ENCODE measurements at places on chromosomes 6 and 20.

GRCh38 chr6:166465003-166465399, 82.3 kb upstream of the MPC1 start:
- DNase-seq: peak; percentile 23

DNA sequence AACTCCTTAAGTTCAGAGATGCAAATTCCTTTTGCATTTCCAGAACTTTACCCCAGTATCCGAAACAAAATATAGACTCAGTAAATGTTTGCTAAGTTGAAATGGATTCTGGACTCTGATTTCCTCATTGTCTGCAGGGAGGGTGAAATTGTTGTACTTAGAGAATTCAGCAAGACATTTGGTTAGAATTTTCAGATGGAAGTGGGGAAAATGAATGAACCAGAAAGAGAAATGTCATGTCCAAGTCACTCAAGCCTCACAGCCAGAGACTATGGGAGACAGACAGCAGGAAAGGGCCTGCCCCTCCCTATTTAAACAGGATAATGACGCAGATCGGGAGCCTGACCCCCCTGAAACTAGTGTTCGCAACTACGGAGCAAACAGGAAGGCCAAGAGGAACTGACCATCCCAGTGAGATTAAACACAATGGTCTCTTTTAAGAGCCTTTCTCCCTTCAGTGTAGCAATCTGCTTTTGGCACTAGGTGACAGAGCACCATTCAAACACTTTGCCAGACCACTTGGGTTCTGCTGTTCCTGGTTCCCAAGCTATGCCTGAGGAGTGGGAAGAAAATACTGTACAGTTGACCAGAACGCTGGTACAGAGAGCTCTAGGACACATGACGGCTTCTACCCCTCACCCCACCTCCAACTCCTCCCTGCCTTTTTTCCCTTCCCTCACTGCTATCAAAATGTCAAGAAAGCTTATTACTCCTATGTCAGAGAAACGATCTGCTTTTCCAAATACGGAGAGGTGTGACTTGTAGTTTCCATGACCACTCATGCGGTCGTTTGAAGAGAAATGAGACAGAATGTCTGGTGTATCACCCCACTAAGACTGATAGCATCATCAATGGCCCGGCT, 13.7 kb downstream of the NEDD9 start:
- no peak for DNase-seq

GRCh38 chr20:35877611-35878010, 76.7 kb downstream of the SCAND1 start:
- no peak for DNase-seq

- DNase-seq: peak; percentile 41
Observed at GRCh38 chr20:38987777-38988176, 25.6 kb downstream of the DHX35 start.

DNA sequence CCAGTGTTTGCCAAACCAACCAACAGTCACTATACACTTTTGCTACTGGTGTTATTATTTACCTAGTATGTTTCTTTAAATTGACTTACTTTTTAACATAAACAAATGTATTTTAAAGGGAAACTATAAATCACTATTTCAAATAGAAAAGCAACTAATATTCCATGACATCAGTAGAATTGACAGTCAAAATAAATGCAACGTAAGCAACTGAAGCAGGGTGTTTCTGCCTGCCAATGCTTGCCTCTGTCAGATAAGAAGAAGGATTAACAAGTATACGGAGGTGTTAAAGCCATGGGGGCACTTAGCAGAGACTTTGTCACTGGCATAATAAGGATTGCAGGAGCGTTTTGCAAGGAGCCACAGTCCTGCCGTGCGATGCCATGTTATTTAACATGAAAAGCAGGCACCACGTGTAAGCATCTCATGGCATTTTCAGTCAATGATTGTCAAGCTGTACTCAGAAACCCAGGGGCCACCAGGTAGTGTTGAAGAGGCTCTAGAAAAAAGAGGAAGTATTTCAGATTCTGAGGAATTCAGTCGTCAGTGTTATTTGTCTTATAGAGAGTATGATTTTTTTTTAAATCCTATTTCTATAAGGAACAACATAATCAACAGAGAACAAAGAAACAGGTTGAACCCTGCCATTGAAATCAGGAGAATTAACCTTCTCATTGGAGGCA, 131.7 kb downstream of the BFSP1 start:
- no peak for DNase-seq

GRCh38 chr6:100475554-100476320, 11.0 kb upstream of the SIM1 start:
- no peak for DNase-seq

- no peak for DNase-seq
Observed at GRCh38 chr20:38034961-38035360, 1.4 kb downstream of the RPRD1B start.

- DNase-seq: no peak
Observed at GRCh38 chr6:97449444-97449966, 166.5 kb upstream of the MMS22L start.

DNA sequence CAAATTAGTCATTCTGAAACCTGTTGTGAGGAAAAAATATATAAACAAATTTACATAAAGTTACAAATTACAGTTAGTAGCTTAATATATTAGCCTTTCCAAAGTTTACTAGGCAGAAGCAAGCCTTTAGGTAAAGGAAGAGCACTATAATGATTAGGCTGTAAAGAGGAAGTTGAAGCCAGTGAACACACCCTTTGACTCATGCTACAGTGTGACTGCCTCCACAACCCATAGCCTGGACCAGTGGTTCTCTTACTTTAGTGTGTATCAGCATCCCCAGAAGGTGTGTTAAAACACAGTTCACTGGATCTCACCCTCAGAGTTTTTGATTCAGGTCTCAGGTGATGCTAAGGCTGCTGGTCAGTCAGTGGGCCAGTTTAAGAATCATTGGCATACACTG, 91.4 kb upstream of the DEFB112 start:
- no peak for DNase-seq

DNA sequence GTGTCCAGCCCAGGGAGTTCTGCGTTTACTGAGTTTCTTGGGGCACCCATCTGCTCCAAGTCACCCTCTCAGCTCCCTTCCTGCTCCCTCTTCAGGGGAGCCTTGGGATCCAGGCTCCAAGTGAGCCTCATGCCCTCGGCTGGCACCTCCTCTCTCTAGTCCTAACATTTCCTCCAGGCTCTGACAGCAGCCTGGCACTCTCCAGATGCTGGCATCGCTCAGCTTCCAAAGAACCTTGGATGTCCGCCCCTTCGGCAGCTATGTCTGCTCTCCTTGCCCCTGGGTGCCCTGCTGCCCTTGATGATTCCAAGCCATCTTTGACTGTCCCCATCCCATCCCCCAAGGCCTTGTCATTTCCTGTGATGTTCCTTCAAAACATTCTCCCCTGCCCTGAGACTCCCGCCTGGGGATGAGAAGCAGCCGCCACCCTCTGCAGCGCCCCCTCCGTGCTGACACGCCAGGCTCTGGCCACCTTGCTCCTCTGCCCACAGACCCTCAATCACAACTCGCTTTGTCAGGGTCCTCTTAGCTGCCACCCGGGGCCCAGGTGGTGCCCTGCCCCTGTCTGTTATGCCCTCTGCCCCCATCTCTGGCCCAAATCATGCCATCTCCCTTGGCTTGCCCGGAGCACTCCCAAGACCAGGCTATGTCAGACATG, 6.6 kb upstream of the GFRA4 start:
- DNase-seq: no peak

GRCh38 chr20:38167851-38168760, 3.0 kb upstream of the TGM2 start:
- DNase-seq: no peak

- no peak for DNase-seq
Observed at GRCh38 chr6:82584194-82584695, 220.6 kb downstream of the TPBG start.

DNA sequence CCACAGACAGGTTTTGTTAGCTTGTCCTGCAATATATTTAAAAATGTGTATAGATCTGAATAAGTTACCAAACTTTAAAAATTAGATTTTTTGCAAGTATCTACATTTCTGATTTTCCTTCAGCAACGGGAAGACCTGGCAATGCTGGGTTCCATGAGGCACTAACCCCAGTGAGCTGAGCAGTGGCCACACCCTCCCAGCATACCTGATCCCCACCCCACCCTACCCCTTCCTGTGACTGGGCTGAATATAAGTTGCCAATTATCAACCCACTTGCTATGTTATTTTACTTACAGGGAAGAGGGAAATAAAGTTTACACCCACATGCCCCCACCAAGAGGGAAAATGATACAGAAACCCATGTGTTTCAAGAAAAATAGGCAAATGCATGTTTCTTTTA, 70.3 kb upstream of the RALGAPA2 start:
- DNase-seq: no peak

- DNase-seq: no peak
Observed at GRCh38 chr20:64165866-64166600, 1.8 kb downstream of the MYT1 start.

GRCh38 chr6:138959521-138959920, 28.5 kb downstream of the REPS1 start:
- DNase-seq: no peak

GRCh38 chr6:146301764-146302163, 241.9 kb upstream of the RAB32 start:
- DNase-seq: no peak

GRCh38 chr6:49264909-49265308, 198.1 kb downstream of the MMUT start:
- DNase-seq: no peak

DNA sequence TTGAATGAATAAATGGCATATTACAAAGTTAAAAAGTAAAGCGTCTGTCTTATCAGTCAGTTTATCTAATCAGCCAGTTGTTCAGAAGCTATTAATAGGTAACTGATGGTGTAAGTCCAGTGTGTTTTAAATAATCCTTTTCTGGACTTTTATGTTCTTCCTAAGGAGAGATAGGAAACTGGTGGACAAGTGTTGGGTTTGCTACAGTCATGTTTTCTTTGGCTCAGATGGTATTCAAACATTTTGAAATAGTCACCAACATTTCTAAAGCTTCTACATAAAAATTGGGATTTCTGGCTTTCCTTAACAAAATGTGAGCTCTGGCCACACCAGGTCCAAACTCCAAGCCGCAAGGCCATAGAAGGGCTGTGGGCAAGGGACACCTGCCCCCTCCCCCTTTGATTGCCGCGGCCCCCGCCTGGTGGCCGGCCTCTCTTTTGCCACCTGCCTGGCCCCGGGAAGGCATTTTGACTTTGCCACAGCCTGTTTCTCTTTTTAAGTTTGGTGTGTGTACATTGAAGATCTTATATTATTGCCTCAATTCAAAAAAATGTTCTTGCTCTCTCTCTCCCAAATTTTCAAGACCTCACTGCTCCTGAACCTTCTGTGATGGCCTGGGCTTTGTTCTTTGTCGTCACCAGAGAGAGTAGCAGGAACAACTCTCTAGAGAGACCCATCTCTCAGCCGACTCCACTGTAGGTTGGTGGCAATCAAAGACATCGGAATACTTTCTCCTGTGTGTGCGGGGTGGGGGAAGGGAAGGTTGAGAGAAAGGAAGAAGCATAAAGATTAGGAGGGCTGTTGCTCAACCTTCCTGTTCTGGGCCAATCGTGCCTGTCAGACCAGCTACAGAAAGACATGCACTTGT, 84.0 kb upstream of the ZNF217 start:
- DNase-seq: no peak

DNA sequence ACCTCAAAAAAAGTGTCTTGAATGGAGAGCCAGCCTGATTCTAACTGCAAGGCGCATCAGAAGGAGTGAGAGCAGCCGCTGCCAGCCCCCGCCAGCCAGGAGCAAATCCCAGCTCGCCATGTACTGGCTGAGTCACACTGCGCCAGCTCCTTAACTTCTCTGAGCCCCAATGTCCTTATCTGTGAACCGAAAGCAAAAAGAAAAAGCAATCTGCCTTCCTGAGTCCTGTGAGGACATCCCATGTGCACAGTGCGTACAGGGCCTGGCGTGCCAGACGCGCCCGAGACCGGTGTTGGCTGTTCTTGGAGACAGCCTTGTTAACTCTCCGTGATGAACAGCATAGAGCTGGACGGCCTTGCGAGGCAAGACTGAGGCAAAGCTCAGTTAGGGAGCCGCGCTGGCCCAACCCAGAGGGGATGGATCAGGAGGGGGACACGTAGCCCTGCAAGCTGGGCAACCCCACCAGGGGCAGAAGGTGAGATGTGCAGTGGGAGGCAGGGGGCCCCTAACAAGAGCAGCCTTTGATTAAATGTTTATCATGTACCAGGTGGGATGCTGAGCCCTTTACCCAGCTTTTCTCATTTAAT, 122.7 kb downstream of the AGPAT4 start:
- no peak for DNase-seq

DNA sequence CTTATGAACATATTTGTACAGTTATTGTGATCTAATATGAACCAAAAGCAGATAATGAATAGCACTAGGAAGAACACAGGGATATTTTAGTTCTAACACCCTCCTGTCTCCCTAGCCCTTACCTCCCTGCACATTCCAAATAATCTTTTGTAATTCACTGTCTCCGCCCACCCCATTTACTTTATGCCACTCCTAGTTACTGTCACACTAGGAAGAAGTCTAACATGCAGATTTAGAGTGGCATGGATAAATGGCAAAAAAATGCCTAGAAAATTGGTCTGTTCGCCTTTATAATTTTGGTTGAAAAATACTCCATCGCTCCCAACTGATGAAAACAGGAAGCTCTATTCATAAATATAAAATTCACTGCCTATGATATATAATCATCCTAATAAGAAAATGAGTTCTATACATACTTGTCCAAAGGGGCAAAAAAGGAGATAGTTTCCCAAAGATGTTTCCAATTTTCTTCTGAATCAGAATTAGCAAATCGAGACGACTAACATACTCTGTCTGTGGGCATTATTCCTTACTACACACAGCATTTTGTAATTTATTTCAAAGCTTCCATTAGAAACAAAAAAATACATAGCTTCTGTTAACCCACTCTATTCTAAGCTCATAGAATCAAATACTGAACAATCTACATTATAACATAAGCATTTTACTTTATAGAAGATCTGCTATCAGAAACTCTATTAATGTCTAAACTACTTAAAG, 1.3 kb upstream of the RUNX2 start:
- no peak for DNase-seq

DNA sequence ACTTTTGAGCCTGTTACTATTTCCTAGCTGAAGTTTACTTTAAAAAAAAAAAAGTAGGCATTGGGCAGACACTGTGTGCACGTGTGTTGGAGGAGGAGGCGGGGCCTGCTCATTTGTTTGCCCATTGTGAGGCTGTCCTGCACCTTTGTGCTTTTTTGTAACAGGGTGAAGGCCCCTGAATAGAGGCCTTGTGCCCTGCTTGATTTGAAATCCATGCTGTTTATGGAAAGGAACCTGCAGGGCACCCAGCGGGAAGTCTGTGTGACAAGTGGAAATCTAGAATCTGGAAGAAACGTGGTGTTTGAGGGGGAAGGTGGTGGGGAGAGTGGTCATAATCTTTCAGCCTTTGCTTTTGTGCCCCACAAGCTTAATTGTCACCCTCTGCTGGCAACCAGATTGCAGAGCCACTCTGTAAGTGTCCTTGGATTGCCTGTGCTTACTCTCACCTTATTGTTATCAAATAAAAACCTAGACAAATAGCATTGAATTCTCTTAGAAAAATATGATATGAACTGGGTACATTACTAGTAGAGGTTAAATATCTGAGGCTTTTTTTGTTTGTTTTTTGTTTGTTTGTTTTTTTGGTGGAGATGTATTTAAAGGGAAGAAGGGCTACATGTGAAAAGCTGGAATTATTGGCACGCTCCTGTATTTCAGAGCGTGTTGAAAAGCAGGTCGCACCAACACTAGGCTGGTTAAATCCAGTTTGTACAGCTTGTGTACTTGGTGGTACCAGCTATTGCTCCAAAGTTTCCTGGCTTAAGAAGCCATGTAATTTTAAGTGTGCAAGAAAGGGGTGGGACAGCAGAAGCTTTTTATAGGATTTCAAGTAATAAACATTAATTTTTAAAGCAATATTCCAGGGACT, 156.3 kb downstream of the ARID1B start:
- peak; percentile 49 for DNase-seq
